ENCODE measurements at places on chromosomes 16 and 17.

DNA sequence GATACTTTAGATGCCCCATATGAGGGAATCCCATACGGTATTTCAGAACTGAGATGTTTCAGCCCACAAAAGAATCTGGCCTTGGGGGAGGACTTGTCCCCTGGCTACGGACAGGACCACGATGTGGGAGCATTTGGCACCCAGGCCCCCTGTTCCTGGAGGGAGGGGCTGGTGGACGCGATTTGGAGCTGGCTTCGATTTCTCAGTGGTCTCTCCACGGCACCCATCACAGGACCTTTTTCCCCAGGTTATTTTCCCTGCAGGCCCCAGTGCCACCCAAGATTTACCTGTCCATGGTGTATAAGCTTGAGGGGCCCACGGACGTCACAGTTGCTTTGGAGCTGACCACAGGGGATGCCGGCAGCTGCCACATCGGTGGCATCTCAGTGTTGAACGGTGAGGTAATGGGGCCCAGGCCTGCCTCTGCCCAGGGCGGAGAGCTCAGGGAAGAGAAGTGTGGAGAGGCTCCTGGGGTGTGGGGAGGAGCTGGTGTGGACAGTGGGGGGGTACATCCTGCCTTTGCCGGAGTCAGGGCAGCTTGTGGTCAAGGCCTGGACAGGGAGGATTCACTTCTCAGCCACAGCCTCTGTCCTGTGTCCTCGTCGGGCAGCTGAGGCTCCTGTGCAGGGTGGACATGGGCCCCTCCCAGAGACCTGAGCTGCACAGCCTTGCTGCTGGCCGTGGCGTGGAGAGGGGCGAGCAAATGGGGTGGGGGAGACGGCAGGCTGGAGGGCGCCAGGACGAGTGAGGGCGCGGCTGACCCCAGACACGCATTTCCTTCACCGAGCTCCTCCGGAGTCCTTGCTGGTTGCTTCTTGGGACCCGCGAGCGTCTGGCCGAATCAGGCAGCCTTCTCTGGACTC, 9.9 kb downstream of the ENGASE start:
- DNase-seq = no peak

- no peak for DNase-seq
Observed at GRCh38 chr17:82217120-82217529, 4.5 kb upstream of the CCDC57 start.

DNA sequence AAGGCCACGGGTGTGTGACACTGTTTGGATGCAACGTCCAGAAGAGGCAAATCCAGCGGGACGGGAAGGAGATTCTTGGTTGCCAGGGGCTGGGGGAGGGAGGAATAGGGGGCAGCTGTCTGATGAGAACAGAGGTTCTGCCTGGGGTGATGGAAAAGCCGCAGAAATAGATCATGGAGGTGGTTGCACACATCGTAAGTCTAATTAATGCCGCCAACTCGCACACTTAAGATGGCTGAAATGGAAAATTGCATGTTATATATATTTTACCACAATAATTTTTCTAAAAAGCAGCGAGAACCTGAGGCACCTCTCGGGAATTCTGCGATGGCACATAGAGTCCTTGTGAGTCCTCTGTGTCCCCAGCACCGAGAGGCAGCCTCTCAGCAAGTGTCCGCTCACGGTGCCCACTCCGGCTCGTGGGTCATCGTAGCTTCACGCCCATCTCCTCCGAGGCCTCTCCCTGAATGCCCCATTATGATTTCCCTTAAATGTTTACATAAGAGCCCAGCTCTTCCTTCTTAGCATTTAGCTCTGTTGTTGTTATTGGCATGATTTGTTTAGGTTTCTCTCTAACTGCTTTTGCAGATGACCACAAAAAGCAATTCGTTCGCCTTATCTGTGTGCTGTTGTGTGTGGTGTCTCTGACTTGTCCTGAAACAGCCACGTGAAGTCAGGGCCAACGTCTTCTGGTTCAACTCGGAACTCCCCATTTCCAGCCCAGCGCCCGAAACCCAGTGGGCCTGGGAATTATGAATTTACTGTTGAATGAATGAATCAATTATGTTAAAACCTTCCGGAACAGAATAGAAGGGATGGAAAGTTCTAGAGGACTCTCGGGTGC, 7.7 kb downstream of the WFDC1 start:
- no peak for DNase-seq

- DNase-seq = no peak
Observed at GRCh38 chr16:1902547-1903219, 15.5 kb downstream of the HS3ST6 start.

DNA sequence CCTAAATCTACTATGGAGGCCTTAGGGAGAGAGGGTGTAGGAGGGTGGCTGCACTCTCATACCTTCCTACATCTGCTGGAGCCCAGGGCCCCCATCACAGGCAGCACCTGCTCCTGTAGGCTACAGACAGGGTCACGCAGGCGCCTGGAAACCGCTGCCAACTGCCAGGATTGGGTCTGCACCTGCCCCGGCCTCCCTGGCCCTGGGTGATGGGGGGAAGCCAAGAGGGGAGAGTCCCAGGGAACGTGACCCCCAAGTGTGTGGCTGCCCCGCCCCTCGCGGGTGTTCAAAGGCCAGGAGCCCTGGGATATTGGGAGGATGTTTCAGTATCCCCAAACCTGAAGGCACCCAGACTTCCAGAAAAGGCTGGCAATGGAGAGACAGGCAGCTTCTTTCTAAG, 5.6 kb upstream of the TEX19 start:
- no peak for DNase-seq

GRCh38 chr17:46878055-46878454, 26.7 kb downstream of the WNT9B start:
- DNase-seq = no peak

- DNase-seq = no peak
Observed at GRCh38 chr17:33980193-33980592, 274.9 kb upstream of the CCL2 start.

DNA sequence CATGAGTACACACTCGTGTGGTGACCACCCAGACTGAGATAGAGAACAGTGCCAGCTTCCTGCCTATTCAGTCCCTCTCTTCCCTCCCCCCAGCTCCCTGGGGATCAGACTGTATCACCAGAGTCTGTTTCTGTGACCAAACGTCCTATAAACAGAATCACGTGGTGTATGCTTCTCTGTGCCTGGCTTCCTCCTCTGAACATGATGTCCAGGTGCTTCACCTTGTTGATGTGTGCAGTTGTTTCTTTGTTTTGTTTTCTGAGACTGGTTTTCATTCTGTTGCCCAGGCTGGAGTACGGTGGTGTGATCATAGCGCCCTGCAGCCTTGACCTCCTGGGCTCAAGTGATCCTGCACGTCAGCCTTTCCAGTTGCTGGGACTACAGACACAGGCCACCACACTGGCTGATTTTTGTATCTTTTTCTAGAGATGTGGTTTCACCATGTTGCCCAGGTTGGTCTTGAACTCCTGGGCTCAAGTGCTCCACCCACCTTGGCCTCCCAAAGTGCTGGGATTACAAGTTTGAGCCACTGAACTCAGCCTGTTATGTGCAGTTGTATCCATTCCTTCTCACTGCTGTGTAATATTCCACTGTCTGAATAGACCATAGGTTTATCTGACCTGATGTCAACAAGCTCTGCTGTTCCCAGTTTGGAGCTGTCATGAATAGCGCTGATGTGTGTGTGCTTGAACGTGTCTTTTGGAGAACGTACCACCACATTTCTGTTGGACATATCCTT, 28.9 kb upstream of the PRM1 start:
- DNase-seq = no peak

DNA sequence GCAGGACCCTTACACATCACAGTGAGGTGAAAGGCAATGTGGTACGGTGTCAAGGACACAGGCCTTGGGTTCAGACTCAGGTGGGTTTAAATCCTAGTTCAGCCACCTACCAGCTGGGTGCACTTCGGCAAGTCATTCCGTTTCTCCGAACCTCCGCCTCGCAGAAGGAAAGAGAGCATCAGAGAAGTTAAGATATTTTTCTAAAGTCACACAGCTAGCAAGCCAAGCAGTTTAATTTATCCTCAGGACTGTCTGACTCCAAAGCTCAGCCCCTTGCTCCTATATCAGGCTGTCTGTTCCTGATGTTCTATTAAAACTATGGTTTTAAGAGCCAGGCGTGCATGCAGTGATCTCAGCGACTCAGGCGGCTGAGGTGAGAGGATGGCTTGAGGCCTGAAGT, 65.1 kb downstream of the GP2 start:
- DNase-seq = no peak

GRCh38 chr17:36777118-36777517, 160.2 kb upstream of the LHX1 start:
- no peak for DNase-seq

Measured in activated CD4-positive, alpha-beta T cell treated with anti-CD3 and anti-CD28 coated beads, Interleukin-2, amount 50 U/mL, for 24 hours (primary cell).